ENCODE measurements at places on chromosomes 4 and X.

DNA sequence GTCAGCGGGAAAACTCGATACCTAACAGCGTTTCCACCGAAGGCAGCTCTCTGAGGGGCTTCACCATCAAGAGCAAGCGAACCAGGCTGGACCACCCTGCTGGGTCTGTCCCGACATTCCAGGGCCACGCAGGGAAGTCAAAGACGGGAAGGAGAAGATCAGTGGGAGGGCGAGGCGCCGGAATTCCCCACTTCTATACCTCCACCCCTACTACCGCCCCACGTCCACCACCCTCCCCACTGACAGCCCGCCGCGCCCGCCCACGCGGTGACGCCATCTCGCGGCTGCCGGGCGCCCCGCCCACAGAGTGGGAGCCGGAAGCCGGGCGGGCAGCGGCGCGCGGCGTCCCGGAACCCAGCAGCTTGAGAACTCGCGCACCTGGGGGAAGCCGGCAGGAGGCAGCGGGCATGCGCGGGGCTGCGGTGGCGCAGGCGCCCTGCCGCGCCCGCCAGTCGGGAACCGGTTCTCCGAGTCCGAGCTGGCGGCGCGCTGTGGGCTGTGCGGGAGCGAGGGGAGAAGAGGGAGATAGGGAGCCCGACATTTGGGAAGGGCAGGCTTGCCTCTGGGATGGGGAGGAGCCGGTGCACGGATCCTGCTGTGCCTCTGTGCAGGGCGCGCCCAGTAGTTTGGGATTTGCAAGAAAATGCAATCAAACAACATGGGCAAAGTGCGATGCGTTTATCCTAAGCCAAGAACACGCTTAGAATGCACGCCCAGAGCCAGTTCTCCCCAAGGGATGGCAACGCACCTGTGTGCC is 3.2 kb upstream of the STIM2 start:
- DNase-seq: peak; percentile 83

DNA sequence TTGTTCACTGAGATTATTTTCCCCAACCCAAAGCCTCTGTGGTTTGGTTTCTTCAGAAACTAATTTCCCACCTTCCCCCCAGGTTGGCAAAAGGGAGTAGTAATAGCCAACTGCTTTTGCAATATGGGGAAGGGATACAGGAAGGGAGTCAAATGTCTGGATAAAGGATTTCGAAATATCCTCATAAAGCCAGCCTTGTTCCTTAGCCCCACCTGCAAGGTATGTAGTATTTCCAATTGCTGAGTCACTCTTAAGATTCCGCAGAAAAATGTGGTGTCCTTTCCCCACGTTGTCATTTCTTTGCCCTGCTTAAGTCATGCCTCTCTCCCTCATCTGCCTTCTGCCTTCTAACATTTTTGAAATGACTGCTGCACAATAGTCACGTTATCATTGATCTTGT is 138.8 kb upstream of the DCAF8L1 start:
- no peak for DNase-seq

DNA sequence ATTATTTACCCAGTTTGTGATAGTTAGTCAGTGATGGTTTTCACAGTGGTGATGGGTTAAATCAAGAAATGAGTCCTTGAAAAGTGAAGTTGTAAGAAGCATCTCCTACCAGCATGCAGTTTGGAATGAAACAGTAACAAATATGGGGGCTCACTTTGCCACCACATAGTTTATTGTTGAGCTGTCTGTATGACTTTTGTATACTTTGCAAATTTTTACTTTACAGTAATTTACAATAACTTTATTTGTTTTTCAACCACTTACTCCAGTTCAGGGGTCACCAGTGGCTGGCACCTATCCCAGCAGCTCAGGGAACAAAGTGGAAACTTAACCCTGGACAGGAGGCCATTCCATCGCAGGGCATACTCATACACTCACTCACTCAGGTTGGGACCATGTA is 64.5 kb upstream of the ANKRD50 start:
- DNase-seq: no peak

GRCh38 chr4:72770708-72771107 is 201.7 kb upstream of the ADAMTS3 start:
- DNase-seq: no peak

DNA sequence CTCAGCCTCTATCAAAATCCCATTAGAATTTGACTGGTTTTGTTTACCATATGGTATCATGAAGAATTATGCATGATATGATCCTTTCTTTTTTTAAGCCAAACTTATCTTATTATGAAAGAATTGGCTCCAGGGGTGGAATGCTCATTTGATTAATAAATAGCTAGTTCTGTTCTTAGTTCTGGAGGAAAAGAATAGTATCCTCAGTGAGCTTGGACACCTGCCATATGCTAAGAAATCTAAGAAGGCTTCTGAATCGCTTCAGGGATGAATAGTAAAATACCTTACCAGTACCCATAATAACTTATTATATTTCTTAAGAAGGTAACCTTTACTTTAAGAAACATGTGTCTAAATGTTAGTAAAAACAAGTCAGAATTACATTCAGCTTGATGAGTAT is 803.6 kb downstream of the ADGRL3 start:
- no peak for DNase-seq

DNA sequence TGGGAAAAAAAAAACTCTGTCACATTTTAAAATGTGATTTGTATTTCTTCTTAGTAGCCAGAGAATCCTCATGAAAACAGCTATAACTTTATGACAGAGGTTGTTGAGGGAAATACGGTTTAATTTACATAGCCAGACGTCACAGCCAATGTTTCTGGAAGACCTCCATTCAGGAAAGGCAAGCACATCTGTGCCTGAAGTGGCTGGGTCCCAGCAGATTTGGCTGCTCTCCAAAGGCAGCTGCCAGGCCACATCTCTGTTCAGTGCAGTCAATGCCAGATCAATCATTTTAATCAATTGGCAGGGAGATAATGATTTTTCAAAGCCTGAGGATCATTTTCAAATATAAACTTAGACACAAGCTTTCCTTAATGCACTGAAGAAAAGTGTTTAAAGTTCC is 86.5 kb upstream of the ZIC3 start:
- DNase-seq: no peak

GRCh38 chr4:184671101-184671500 is 21.6 kb downstream of the PRIMPOL start:
- DNase-seq: no peak

GRCh38 chrX:20463296-20464075 is 196.8 kb upstream of the RPS6KA3 start:
- no peak for DNase-seq

GRCh38 chr4:7441201-7441600 is 6.5 kb upstream of the PSAPL1 start:
- DNase-seq: no peak

- DNase-seq: no peak
These were observed 165.7 kb downstream of the KDR start for GRCh38 chr4:54959651-54960116.

DNA sequence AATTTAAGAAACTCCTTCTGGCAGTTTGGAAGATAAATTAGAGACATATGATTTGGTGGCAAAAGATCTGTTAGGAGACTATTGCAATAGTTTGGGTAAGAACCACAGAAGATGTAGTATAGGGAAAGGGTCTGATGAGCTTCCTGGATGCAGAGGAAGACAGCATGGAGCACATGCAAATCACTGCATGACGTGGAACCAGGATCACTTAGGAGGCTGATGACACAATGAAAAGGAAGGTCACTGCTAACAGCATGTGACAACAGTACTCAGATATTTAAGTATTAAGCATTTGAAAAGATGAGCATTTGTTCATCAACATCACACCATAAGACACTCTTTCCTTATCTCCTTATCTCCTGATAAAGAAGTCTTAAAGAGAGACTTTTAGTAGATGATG is 167.8 kb upstream of the LDB2 start:
- DNase-seq: no peak

DNA sequence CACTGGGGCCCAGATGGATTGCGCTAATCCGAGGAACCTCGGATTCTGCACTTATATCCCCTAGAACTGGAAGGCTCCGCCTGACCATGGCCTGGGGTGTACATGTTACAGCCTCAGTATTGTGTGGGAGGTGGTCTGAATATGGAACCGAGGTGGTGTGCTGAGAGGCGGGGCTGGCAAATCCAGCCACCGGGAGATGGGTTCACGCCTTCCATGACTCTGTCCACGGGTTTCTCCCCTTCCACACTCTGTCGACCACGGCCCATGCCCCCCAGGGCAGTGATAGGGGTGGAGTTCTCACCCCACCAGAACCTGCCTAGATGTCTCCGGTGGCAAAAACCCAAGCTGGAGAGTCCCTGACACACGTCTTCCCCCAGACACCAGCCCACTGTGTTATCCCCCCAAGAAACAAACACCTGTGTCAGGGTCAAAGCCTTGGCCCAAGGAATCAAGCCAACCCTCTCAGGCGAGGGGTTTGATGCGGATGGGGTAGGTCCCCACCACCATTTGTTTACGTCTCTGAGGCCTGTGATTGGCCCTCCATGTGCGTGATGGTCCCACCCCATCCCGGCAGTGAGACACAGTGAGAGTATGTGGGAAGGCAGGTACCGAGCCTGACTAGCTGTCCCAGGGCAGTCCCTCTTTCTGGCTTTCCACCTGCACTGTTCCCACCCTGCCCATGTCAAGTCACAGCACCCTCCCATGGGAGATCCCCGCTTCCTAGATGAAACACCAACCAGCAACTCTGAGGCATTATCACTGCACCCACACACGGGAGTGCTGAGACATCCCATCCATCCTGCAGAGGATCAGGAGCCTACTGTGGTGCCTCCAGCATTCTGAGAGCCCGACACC is 6.6 kb upstream of the LOC101059915 start:
- DNase-seq: no peak
